Naive thymus-derived CD4-positive, alpha-beta T cell (primary cell): ENCODE measurements at places on chromosomes 13 and 19. TPM values are rescaled to one million over a fixed set of nuclear protein-coding genes. Genes with fewer than 3 reads are reported as not detected.

DNA sequence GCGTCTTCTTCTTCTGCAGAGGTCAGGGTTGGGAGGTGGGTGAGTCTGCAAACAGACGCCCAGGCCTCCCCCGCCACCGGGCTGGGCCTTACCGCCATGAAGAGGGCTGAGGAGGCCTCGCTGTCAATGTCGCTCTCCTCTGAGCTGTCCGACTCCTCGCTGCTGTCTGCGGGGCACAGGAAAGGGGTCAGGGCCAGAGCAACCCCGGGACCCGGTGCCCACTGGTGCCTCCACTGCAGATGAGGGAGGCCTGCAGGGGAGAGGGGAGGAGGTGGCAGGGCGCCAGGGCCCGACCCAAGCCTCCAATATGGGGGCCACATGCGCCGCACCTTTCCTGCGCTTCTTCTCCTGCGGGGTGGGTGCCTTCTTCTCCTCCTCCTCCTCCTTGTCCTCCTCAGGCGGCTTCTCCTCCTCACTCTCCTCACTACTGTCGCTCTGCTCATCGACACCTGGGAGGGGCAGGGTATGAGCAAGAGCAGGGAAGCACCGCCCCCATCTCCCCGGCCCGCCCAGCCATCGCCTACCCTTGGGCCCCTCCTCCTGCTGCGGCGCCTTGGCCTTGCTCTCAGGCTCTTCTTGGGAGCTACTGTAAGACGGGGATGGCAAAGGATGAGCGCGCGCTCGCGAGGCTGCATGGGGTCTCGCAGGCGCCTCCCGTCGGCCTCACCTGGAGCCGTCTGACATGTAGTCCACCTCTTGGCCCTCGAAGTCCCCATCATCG, 5.5 kb upstream of the PSPN start:
- no peak for DNase-seq

DNA sequence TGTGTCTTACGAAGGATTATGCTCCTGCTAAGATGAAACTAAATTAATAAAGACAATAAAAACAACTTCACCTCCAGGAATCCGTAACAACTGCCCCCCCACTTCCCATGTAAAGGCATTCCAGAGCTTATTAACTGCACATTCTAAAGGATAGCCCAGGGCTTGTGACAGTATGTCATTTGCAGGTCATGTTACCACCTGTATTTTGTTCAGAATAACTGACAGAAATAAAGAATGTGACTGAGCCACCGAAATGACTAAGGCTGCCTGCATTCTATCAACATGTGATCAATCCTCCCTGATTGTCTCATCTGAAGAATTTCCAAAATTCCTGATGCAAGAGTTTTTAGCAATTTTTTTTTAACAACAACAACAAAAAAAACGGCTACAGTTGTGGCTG, 117.2 kb downstream of the MIPEP start:
- no peak for DNase-seq

Gene ZNF737
- polyA plus RNA-seq, result 15.2 TPM

Gene SHANK1
- not detected for polyA plus RNA-seq
